ENCODE measurements at places on chromosomes 7 and 10.
A peak's percentile ranks its signal among the peaks of the same experiment; 100 is the strongest.

DNA sequence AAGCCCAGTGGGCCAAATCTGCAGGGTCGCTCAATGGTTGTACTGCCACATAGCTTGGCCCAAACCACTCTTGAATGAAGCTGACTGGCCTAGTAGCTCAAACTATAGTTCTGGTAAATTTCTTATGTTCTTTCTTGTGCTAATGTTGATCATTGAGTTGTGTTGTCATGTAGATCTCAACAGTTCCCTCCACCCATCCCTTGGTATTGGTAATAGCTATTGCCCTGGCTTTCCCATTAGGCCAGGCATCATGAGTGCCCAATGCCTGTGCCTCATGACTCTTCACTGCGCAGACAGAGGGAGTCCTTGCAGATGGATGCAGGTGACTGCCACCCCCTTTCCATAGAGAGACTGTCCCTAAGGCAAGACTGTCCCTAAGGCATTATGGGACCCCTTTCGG is 988.4 kb downstream of the KCNMA1 start:
- no peak for DNase-seq

GRCh38 chr7:76225379-76225778 is 23.7 kb downstream of the SRRM3 start:
- peak; percentile 33 for DNase-seq

DNA sequence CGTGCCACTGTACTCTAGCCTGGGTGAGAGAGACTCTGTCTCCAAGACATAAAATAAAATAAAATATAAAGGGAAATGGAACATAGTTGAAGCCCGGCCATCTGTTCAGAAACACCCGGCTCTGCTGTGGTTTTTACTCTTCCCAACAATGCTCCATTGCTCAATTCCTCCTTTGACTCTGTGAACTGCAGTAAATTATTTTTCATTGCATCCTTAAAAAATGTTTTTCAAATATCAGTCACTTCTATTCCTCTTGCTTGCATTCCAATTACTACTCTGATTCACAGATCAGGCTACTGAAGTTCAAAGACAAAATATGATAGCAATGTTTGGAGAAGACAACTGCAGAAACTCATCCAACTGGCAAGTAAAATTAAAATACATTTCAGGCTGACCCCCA is 983.0 kb downstream of the SORCS1 start:
- DNase-seq = no peak

- no peak for DNase-seq
Observed at GRCh38 chr7:143490717-143491306, 13.1 kb downstream of the TAS2R41 start.

- DNase-seq = no peak
Observed at GRCh38 chr7:71266912-71267311, 135.0 kb downstream of the GALNT17 start.

DNA sequence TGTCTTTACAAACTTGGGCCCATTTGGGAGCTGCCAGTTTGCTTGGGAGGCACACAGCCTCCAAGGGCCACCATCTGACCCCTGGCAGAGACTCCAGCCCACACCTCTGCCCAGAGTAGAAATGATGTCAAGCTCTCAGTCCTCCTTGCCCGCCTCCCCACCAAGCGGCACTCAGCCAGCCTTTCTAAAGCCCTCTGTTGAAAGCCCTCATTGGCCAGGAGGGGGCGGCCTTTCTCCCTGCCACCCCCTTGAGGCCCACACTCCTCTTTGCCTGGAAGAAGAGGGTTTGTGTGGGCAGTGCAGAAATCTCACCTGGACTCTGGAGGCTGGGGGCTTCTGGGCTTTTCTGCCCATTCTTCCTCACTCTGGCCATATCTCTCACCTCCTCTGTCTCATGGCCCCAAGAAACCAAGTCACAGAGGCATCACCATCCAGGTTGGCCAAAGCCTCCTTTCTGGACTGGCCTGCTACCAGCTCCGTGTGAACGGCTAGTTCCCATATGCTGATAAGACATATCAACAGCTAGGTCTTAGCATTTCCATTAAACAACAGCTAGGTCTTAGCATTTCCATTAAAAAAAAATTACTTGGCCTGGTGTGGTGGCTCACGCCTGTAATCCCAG is 36.1 kb downstream of the UBTD1 start:
- DNase-seq = peak; percentile 40

GRCh38 chr7:142089035-142089434 is 22.5 kb upstream of the MGAM2 start:
- no peak for DNase-seq

GRCh38 chr10:106573106-106573505 is 591.4 kb downstream of the SORCS1 start:
- no peak for DNase-seq

- DNase-seq = no peak
Observed at GRCh38 chr10:91925022-91925320, 1.4 kb downstream of the BTAF1 start.

DNA sequence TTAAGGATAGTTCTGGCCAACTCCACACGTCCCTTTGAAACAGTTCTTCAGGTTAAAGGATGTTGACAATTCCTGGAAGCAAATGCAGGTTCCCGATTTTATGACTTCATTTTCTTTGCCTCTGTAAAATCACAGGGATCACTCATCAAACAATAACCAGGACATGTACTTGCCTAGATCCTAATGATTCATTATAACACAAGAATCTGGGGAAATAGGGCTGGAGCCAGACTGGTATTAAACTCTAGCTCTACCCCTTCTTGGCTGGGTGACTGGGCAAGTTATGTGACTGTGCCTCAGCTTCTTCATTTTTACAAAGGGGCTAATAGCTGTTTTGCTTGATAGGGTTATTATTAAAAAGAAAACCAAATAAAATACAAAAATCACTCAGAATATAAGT is 56.0 kb upstream of the KCND2 start:
- no peak for DNase-seq

- DNase-seq = no peak
Observed at GRCh38 chr10:3287572-3288445, 115.2 kb upstream of the PITRM1 start.

- no peak for DNase-seq
Observed at GRCh38 chr10:91051829-91052228, 130.9 kb upstream of the ANKRD1 start.

- DNase-seq = no peak
Observed at GRCh38 chr7:126700807-126701604, 551.7 kb downstream of the GRM8 start.

DNA sequence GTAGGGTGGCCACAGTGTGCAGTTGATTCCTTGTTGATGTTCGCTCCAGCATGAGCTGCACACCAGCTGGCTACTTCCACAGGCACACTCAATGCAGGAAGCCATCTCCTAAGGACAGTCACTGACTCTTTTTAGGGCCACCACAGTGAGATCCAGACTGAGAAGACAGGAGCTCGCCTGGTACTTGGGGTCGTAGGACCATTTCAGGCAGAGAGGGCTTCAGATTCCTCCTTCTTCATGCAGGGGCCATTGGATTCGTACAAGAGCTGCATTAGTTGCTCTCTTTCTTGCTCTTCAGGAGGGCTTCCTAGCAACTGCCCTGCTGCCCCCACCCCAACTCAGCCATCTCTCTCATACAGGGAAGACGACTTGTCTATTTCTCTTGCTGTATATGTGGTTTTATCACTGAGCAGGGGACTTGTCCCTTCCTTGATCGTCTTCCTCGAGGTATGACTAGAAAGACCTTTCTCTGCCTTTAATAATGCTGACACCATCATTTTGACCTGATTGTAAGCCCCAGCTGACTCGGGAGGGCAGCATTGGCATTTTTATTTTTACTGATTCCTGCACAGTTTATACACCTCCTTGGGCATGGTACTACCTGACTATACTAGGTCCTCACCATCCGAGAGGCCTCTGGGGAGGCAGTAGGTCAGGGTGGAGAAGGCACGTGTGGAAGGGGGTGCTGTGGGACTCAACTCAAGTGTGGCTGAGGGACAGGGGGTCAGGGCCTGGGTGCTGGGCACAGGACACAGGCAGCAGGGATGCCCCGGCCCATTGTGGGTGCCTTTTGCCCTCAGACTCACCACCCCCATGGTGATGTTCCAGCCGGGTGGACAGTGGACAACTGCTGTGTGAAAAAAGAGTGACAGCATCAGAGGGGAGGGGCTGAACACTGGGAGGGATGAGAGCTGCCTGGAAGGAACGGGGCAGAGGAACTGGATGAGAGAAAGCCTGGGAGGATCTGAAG is 136.7 kb upstream of the ZNF746 start:
- no peak for DNase-seq

DNA sequence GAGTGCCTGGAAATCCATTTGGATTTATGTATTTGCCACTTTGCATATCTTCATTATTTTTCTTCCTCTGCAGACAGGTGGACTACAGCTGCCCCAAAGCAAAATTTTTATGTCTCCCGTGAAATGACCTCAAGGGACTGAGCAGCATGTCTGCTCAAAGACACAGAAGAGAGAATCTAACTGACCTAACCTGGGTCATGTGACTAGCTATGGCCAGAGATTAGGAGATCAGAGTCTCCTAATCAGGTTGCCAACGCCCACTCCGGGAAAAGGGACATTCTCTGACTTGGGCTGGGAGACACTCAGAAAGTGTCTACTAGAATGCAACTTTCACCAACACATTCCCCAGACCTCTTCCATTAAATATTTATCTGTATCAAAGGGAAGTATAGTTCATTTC is 2.5 kb upstream of the BAMBI start:
- DNase-seq = no peak

GRCh38 chr7:90266808-90267207 is 21.8 kb downstream of the CFAP69 start:
- no peak for DNase-seq

DNA sequence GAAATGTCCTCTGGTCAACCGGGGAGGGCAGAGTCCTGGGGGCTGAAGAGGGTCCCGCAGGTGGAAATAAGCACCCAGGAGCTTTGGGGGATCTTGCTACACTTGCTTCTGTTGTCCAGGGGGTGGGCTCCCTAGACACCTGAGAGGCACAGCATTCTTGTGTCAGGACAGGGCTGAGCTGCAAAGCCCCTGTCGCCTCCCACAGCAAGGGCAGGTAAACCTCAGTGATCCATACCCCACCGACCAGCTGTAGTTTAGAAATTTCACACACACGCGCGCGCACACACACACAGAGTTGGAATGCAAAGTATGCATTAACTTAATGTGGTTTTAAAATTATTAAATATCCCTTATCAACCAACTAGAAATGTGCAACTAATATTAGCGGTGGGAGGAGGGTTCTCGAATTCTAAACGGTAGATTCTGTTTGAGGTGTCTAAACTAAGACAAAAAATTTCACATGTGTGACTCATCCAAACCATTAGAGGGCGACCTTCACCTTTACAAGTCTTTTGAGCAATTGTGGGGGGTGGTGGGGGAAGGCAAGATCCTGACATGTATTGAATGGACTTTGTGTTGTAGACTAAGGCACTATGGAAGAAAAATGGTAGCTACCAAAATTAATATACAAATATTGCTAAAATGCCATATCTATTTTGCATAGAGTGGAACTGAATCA is 34.3 kb upstream of the PTF1A start:
- peak; percentile 64 for DNase-seq

DNA sequence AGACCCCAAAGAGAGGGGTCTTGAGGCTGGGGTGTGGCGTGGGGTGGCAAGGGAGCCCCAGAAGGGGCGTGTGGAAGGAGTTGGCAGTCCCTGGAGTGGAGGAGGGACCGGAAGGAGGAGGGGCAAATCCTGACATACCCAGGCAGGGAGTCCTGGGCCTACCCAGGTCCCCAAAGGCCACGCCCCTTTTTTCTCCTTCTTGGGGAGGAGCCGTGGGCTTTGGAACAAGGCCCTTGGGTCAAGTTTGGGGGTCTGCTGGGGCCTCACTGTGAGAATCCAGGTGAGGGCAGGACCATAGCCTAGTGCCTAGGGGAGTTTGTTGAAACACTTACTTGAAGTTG is 1.2 kb upstream of the SMARCD3 start:
- no peak for DNase-seq

DNA sequence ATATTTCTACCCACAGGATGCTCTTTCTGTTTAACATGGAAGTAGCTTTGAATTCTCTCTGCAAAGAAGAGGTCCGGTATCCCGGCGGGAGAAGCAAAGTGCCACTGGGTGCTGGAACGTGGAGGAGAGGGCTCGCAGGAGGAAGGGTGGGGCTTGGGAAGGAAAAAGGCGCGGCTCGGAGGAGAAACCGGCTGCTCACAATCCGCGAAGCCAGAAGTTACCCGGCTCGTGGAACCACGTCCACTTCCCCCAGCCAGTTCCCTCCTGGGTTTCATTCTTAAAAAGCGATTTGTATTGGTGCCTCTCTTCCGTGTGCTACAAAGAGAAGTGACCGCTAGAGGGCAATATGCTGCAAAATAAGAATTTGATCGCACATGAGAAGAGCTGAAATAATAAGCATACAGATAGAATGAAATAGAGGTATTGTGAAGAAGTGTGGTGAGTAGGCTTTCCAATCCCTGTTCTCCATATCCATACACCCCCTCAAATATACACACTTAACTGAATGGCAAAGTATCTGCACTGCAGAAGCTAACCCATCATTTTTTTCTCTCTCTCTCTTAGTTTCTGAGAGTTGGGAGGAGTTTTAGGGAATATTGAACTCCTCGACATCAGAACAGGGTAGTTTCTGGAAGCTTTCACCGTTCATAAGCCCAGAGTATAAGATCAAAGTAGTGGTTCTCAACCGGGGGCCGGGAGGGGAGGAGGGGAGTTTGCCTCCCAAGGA is 31.1 kb downstream of the TRIL start:
- DNase-seq = peak; percentile 85

DNA sequence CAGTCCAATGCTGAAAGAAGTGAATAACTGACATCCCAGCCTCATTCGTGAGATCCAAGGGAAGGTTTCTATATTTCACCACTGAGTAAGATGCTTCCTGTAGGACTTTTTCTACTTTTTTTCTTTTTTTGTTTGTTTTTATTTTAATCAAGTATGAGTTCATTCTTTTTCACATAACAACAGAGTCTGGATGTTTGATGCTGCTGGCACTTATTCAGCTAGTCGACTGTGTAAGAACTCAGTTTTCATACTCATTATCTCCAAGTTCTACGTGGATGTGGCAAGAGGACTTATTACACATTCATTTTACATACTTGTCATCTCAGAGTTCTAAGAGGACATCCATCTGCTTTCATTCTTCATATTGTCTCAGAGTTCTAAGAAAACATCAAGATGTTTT is 86.9 kb downstream of the CPXM2 start:
- no peak for DNase-seq

- DNase-seq = no peak
Observed at GRCh38 chr7:85215098-85215497, 28.2 kb upstream of the SEMA3D start.

DNA sequence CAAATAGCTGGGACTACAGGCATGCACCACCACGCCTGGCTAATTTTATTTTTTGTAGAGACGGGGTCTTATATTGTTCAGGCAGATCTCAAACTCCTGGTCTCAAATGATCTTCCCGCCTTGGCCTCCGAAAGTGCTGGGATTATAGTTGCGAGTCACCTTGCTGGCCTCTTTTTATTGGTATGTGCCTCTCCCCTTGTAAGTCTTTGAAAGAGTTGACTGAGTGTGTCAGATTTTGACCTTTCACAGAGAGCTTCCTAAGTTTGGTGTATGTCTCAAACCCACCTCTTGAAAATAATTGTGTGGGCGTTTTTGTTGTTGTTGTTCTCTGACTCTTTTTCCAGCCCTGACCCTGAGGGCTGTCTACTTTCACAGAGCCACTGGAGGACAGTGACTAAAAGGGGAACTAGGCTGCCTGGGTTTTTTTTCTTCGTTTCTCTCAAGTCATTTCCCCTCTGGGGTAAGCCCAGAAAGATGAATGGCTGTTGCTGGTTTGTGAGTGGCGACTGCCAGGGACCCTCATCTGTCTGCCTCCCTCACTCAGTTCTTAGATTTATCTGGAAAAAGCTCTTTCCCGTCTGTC is 262.8 kb downstream of the ZEB1 start:
- no peak for DNase-seq

GRCh38 chr10:62817121-62817765 is 1.1 kb upstream of the EGR2 start:
- DNase-seq = peak; percentile 43

Measured in OCI-LY7 (cell line).